ENCODE measurements at places on chromosomes 11 and 22. TPM values are rescaled to one million over a fixed set of nuclear protein-coding genes. Genes with fewer than 3 reads are reported as not detected.

- DNase-seq = no peak
Observed at GRCh38 chr11:122337704-122338103, 221.7 kb upstream of the BLID start.

- DNase-seq = no peak
Observed at GRCh38 chr22:33650244-33650643, 270.0 kb downstream of the LARGE1 start.

DNA sequence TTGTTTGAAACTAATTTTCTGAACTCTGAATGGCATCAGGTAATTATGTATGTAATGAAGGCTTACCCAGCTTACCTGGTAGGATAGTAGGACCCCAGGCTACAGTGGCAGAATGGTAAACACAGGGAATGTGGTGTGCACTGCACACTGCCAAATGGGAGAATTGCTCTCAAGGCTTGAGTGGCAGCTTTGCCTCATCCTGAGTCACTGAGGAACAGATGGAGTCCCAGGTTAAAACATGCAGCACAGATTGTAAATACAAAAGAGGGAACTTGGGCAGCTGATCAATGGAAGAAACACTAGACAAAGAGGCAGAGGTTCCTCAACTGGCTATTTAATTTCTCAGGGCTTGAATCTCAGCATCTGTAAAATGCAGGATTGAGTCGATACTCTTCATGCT lies 24.4 kb downstream of the GPR83 start:
- DNase-seq = no peak

DNA sequence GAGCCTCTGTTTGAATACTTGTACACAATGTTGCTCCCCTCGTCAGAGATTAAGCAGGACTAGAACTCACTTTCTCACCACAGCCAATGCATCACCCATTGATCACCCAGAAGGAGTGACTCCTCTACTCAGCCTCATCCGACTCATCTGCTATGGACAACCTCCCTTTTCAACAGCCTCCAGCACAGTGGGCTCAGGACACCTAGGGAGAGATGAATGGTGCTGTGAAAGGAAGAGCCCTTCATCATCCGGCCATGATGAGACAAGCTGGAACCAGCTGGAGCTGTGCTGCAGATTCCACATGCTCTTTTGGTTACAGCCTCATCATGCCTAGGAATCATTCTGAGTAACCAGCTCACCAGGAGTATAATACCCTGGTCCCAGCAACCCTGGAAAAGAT lies 15.5 kb downstream of the C11orf91 start:
- DNase-seq = peak; percentile 61

DNA sequence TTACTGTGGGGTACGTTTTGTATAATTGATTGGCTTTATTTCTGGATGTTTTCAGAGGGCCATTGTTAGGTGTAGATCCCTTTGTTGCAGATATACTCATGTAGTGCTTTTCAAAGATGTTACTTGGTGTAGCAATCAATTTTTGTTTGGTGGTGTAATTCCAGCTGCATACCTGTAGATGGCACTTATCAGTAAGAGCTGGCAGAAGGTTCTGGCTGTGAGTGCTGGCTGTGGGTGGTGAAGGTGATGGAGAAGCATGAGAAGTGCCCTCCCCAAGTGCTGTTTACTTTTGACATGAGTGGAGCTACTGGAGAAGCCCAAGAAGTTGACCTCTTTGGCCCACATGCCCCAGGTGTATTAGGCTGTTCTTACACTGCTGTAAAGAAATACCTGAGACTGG lies 1074.9 kb downstream of the FAM181B start:
- DNase-seq = peak; percentile 25

GRCh38 chr11:569158-569885 lies 6.9 kb upstream of the PHRF1 start:
- no peak for DNase-seq

GRCh38 chr11:126421271-126421671 lies 65.8 kb downstream of the ST3GAL4 start:
- no peak for DNase-seq

DNA sequence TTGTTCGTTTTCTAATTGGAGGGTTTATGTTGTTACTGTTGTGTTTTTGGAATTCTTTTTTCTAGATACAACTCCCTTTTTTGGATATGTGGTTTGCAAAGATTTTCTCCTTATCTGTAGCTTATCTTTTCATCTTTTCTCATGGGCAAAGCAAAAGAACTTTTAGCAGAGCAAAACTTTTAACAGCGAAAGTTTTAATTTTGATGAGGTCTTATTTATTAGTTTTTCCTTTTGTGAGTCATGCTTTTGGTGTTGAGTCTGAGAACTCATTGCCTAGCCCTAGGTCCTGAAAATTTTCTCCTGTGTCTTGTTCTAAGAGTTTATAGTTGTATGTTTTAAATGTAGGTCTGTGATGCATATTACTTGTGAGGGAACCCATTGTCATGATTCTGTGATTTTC lies 99.4 kb downstream of the TEAD1 start:
- no peak for DNase-seq

DNA sequence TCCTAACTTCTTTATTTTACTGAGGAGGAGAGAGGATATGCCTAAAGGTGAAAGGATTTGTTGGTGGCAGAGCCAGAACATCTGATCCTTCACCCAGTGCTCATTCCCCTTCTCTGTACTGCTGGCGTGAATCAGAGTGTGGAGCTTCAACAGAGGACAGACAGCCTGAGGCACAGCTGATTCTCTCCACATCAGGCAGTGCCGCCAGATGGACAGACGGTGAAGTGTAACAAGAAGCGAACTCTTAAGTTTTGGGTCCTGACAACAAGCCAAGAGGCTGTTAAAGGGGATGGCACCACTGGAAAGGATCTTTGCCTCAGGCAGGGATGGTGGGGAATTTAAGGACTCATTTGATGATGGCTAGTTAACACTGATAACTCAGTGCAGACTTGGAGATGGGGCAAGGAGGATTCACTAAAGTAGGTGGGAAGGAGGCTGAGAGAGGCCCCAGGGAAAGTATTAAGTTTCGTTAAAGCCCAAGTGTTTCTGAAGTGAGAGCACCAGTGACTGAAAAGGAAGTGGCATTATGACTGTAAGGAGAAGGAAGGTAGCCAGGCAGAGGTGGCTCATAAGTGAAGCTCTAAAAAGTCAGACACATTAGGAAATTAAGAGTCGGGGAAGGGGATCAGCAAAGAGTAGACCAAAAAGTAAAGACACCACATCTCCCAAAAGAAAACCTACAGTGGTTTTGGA lies 81.3 kb downstream of the CLPB start:
- peak; percentile 10 for DNase-seq

- peak; percentile 24 for DNase-seq
Observed at GRCh38 chr11:36056160-36056751, 112.4 kb downstream of the LDLRAD3 start.

DNA sequence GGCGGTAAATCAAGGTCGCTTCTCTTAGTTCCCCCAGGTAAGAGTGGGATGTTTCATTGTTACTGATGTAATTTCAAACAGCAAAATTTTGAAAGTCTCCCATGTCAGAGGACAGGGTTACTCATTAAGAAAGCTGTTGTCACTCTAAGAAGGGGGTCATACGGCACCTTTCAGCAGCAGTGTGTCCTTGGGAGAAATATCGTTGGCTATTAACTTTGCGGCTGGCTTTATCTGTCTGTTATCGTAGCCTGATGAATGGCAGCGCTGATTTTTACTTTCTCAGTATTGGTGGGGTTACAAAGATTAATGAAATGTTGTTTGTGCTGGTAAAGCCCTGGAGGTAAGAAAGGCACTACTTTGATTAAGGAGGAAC lies 27.5 kb upstream of the FBXO3 start:
- DNase-seq = no peak

GRCh38 chr11:134438542-134439537 lies 26.8 kb upstream of the B3GAT1 start:
- no peak for DNase-seq

DNA sequence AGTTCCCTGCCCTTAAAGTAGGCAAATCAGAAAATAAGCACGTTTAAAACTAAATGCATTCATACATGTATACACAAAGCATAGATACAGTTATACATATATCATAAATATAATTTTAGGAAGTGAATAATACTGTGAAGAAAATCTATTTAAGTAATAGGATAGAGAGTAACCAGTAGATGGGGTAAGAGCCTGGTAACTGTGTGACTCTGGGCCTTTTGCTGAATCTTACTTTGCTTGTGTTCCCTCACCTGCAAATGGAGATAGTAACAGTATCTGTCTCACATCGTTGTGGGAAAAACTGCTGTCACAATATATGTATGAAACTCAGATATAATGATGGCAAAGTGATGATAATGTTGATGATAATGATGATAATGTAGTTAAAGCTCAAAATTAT lies 29.9 kb downstream of the MS4A2 start:
- peak; percentile 22 for DNase-seq

- peak; percentile 5 for DNase-seq
Observed at GRCh38 chr11:15258433-15259165, 143.9 kb downstream of the INSC start.

DNA sequence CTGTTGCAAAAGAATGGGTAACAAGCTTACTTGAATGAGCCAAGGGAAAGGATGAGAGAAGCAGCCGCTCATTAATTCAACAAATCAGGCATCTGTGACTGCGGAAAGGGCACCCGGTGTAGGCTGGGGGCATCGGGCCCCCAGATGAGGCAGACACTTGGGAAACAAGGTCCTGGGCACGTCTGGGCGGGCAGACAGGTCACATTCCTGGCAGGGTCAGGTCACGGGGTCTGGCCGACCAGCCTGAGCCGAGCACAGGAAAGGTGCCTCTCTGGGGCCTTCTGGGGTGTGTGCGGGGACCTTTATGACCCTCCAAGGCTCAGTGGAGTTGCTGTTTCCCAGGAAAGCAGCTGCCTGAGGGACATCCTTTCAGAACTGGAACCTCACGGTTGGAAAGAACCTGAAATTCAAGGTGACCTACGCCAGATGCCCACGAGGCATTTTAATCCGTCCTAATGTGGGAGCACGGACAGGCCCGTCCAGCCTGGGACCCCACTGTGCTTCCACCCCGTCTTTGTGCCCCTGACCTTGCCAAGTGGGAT lies 57.1 kb downstream of the ST14 start:
- DNase-seq = no peak

GRCh38 chr11:118532852-118533768 lies 2.1 kb downstream of the TMEM25 start:
- DNase-seq = no peak

GRCh38 chr11:44944181-44944852 lies 6.4 kb downstream of the TP53I11 start:
- no peak for DNase-seq

- DNase-seq = no peak
Observed at GRCh38 chr11:4041731-4042391, 52.7 kb upstream of the RRM1 start.

- no peak for DNase-seq
Observed at GRCh38 chr11:85027346-85027745, 599.8 kb downstream of the DLG2 start.

GRCh38 chr11:13249992-13250391 lies 27.6 kb upstream of the BMAL1 start:
- peak; percentile 20 for DNase-seq

DNA sequence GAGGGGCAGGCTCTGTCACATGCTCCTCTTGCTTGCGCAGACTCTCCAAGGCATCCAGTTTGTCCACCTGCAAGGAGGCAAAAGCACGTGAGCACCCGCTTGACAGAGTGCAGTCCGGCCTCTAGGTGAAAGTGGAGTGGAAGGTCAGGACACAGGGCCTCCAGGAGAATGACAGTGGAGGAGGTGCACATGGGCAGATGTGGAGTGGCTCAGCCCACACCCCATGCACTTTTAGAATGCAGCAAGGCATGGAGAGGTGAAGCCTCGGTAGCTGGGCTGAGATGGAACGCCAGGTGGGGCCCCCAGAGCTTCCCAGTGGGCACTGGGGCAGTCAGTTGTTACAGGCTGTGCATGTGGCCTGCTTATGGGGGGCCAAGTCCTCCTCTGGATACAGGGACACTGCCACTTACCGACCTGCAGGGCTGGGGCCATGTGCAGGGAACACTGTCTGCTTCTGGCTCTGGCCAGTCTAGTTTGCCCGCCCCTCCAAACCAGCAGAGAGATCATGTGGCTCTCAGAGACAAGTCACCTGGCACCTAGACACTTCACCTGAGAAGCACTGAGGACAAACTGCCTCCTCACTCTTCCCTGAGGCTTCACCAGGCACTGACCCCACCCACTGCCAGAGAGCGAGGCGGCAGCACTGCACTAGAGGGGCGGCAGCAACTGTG lies 2.3 kb upstream of the SLC25A1 start:
- DNase-seq = no peak

- no peak for DNase-seq
Observed at GRCh38 chr11:126436209-126436755, 80.8 kb downstream of the ST3GAL4 start.

DNA sequence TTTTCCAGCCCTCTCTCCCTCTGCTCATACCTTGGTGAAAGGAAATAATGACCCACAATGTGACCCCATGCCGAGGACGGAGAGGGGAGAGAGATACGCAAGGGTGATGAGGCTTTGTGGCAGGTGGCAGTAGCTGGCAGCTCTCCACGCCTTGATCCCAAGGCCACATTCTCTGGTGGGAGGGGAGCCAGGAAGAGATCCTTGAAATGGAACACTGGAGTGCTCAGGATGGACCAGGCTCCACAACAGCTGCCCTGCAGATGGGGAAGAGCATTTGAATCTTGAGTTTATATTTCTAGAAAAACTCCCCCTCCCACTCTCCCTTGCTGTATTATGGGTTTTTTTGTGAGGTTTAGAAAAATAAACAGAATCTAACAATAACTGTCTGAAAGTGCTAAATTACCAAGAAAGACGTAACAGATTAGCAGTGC lies 61.6 kb upstream of the CDON start:
- DNase-seq = no peak

DNA sequence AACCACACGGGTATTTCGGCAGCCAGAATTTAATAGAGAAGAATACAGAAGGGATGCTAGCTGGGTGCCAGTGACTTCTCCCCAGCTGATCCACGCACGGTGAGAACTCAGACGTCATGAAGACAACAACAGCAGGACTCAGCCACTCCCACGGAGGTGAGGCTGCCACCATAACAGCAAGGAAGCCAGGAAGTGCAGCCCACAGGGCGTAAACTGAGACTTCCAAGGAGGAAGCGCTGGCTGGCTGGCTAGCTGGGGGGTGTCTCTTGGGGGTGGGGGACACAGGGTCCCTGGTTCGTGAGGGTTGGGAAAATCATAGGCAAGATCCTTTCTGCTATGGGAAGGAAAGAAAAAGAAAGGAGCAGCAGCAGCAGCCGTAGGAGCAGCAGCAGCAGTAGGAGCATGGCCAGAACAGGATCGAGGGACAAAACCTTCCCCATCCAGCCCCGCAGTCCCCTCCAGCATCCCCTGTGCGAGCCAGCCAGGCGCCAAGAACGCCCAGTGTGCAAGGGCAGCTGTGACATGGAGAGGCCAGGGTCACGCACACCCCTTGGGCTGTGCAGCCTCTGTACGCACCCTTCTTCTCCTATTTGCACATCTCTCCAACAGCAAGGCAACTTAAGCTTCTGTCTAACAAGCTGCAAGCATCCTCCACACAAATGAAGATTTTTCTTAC lies 49.6 kb upstream of the SHANK2 start:
- DNase-seq = no peak

- DNase-seq = no peak
Observed at GRCh38 chr22:44366372-44367300, 53.9 kb upstream of the SHISAL1 start.

CSNK2A3 gene
- 1.8 TPM for polyA plus RNA-seq

OR52H1 gene
- polyA plus RNA-seq = not detected

ZNRF3 gene
- 5.2 TPM for polyA plus RNA-seq

CECR2 gene
- polyA plus RNA-seq = under 0.01 TPM

RCOR2 gene
- 0.08 TPM for polyA plus RNA-seq

VWA5A gene
- 22.1 TPM for polyA plus RNA-seq

OR9Q2 gene
- polyA plus RNA-seq = not detected

C11orf87 gene
- polyA plus RNA-seq = 0.19 TPM

MMP8 gene
- polyA plus RNA-seq = 0.11 TPM

RAB36 gene
- 7.6 TPM for polyA plus RNA-seq

DDI1 gene
- polyA plus RNA-seq = not detected

TRIM51 gene
- not detected for polyA plus RNA-seq

MMP12 gene
- 0.03 TPM for polyA plus RNA-seq

PGA4 gene
- not detected for polyA plus RNA-seq

CCDC15 gene
- 2.8 TPM for polyA plus RNA-seq

Data from mammary epithelial cell (primary cell).